Suppressor macrophage (primary cell): ENCODE measurements at places on chromosomes 6 and 20.

GRCh38 chr6:169583886-169584541, 117.8 kb downstream of the WDR27 start:
- no peak for DNase-seq

- no peak for DNase-seq
Observed at GRCh38 chr6:160775792-160776580, 73.9 kb downstream of the PLG start.

- DNase-seq: no peak
Observed at GRCh38 chr20:16945619-16946018, 197.5 kb downstream of the OTOR start.

- DNase-seq: peak; percentile 50
Observed at GRCh38 chr20:25525867-25526266, 59.5 kb downstream of the NINL start.

- DNase-seq: no peak
Observed at GRCh38 chr20:32960222-32960518, 44.1 kb downstream of the SUN5 start.

GRCh38 chr6:117352466-117353081, 73.2 kb downstream of the ROS1 start:
- DNase-seq: no peak
